ENCODE measurements at places on chromosomes 16 and 17.
A peak's percentile ranks its signal among the peaks of the same experiment; 100 is the strongest.

- no peak for DNase-seq
Observed at GRCh38 chr17:79836972-79837887, 2.0 kb downstream of the CBX4 start.

DNA sequence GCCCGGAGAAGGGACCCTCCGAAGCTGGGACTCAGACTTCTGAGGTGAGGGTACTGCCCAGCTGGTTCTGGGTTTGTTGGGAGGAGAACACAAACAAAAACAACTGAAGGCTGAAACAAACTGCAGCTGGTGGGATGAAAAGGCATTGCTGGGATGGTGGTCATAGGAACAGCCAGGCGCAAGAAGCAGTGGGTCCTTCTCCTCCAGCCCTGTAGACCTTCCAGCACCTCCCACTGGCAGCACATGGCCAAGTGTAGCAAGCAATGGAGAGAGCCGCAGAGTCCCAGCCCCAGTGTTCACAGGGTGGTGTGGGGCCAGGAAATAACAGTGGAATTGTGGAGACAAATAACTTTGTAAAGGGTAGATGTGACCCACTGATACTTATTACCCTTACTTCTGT, 48.7 kb upstream of the FOXJ1 start:
- DNase-seq: no peak

GRCh38 chr17:2521257-2521656, 9.6 kb upstream of the METTL16 start:
- DNase-seq: no peak

- DNase-seq: no peak
Observed at GRCh38 chr16:86359571-86359970, 150.8 kb upstream of the FOXF1 start.

DNA sequence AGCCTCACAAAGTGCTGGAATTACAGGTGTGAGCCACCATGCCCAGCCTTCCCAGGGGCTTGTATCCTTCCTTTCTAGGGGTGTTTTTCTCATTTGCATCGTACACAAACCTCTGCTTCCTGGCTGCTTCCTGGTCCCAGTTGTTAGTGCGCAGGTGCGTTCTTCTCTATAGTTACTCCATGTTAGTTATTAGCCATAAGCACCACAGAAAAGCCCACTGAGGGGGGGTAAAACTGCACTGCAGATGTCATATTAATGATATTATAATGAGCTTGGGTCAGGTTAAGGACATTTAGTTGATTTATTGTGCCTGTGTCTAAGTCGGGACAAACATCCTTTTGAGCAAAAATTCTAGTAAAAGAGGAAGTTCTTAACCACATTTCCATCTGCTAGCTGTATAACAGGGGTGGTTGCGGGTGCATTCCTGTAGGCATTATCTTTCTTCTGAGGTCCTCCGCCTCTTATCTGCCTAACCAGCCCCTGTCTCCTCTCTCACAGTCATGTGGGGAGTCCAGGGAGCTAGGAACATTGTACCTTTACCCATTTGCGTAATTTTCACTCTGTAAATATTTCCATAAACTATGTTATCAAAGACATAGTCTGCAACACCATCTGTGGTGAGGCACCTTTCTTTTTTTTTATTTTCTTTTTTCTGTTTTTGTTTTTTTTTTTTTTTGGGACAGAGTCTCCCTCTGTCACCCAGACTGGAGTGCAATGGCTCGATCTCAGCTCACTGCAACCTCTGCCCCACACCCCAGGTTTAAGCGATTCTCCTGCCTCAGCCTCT, 23.6 kb upstream of the ATF7IP2 start:
- DNase-seq: no peak

DNA sequence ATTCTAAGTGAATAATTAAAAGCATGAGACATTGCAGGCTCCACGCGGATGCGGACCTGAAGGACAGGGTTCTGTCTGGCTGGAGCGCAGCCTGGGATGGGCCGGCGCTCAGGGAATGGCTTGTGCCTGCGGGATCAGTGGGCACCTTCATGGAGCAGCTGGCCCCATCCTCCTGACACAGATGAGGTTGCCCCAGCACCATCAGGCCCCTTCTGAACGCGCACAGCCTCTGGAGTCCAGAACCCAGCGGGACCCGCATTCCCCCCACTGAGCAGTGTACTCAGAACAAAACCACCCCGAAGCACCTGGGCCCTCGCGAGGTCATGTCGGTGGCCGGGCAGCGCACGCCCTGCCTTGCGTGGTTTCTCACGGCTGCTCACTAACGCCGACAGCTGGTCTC, 70.5 kb upstream of the CHMP6 start:
- DNase-seq: no peak

GRCh38 chr16:75068085-75069031, 48.2 kb downstream of the LDHD start:
- DNase-seq: no peak

DNA sequence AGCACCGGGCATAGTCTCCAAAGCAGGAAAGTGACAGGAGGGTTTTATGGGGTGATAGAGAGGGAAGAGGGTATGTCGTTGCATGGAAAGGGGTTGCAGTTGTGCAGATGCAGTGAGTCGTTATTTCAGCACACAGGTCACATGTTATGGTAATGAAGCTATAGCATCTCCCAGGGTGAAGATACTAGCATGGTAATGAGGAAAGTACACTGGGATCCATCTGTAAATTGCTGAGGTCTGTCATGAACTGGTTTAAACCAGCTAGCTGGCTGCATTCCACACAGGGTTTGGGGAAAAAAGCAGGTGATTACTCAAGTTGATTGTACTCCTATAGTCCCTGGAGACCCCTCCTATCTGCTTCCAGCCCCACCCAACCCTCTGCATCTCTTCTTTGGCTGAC, 11.7 kb downstream of the COX11 start:
- no peak for DNase-seq

DNA sequence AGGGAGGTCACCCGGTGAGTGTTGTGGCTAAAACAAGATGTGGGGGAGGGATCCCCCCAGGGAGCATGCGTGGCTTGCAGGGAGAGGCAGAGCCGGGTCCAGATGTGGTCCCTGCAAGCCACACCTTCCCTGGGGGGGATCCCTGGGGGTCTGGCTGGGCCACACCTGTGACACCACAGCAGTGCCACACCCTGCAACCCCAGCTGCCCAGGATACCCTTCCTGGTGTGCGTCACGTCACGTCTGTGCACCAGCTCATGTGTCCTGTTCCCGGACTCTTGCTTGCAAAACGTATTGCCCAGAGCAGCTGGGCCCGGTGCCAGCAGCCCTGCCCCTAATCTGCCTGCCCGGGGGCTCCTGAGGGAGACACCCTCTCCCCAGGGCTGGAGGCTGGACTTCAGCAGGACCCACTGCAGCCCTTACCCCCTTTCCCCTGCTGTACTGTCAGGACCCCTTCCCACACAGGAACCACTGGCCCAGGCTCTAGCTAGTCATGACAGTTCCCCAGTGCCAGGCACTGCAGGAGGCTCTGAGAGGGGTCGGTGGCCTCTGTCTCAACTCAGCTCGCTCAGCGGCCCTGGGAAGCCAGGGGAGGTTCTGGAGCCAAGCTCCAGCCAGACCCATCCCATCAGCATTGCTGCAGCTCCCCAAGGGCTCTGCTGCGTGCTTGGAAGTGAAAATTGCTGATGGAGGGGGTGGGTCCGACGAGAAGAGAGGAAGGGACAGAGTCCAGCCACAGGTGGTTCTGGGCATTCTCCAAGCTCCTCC, 25.8 kb upstream of the ACSF3 start:
- no peak for DNase-seq

DNA sequence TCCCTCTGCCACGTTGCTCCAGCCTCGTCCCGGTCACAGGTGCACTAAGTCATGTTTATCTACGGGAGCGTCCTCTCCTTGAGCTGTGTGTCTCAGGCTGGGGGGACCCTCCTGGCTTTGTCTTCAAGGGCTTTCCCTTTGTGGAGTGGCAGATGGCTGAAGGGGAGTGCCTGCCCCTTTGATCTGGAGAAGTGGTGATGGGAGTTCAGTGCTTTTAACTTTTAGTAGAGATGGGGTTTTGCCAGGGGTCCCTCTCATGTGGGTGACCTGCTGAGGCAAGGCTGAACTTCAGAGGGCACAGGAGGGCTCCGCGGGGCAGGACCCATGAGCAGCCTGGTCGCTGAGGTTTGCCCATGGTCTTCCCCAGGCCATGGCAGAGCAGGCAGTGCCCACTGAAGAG, 73.1 kb upstream of the CDC42EP4 start:
- no peak for DNase-seq

- DNase-seq: peak; percentile 53
Observed at GRCh38 chr17:81428948-81429774, 33.9 kb downstream of the BAHCC1 start.

- no peak for DNase-seq
Observed at GRCh38 chr17:57678393-57678792, 66.7 kb downstream of the CCDC182 start.

DNA sequence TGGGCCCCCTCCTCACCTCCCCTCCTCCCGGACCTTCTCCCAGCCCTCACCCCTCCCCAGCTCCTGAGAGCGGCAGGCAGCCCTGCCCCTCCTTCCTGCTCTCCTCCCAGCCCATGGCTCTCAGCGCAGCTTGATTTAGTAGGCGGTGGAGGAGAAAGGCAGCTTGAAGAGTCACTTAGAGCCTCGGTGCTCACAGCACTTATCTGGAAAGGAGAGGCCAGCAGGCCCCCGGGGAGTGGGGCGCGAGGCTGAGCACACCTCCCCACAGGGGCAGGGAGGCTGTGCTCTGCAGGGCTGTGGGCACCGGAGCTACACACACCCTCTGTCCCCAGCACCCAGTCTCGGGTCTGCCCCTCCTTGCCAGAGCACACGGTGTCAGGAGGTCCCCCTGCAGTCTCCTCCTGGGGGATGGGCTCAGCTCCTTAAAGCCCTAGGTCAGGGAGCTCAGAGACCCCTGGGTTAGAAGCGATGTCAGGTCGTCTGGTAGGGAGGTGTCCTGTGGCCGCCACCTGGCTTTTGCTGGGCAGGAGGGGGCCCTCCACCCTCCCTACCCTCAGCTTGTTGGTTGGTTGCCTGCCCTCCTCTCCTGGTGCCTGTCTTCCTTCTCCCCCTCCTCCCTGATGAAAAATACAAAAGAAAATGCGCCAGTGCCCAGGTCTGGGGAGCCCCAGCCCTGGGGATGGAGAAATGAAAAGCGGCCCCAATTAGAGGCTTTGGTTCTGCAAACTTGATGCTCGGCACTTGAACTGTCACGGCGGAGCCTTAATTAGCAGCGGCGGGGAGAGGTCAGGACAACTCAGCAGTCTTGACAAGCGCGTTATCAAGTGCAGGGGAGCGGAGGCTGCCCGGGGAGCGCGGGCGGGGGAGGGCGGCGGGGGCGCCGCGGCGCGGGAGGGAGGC, 151.1 kb upstream of the GSE1 start:
- no peak for DNase-seq

GRCh38 chr16:10631886-10632285, 51.5 kb upstream of the EMP2 start:
- DNase-seq: no peak

DNA sequence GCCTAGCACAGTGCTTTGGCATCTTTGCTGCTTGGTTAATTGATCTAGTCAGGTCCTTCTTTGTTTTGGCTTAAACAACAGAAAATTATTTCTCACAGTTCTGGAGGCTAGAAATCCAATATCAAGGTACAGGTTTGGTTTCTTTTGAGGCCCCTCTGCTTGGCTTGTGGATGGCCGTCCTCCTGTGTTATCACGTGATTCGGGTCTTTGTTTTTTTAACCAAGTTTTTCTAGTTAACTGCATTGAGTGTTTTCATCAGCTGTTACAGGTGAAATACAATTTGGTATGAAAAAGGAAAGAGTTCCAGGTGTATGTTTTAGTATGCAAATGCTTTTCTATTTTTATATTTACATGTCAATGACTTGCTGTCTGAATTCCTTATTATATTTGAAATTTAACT, 2.8 kb downstream of the NLK start:
- no peak for DNase-seq

- no peak for DNase-seq
Observed at GRCh38 chr16:14111713-14112538, 40.8 kb downstream of the MRTFB start.

DNA sequence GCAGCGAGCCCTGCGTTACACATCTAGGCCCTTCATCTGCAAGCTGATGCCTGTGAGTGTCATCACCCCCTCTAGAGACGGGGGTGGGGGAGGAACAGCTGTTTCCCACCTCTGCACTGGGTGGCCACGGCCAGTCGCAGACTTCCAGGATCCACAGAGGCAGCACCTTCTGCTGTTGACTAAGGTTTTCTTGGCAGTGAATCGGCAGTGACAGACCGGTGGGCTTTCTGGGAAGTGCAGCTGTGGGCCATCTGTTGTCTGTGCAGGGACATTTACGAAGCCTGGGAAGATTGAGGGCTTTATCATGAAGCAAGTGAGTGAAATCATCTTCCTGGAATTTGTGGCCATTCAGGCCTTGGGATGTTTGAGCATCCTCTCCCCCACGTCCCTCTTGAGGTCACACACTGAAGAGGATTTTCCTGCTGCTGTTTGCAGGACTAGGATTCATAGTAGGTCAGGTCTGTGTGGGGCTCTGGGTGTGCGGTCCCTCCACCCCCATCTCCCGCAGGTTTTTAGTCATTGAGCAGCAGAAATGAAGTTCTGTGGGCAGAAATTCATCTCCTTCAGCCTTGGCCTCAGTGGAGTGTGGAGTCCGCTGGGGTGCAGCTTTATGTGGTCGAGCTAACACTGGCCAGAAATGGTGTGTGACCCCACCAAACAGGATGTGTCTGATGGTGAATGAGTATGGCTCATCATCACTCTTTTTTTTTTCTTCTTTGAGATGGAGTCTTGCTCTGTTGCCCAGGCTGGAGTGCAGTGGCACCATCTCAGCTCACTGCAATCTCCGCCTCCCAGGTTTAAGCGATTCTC, 12.0 kb downstream of the PGS1 start:
- DNase-seq: peak; percentile 98

- DNase-seq: no peak
Observed at GRCh38 chr16:9053006-9053601, 38.3 kb upstream of the HAPSTR1 start.

GRCh38 chr17:39547713-39548478, 59.8 kb downstream of the NEUROD2 start:
- DNase-seq: no peak

- DNase-seq: no peak
Observed at GRCh38 chr17:81741049-81741593, 29.0 kb downstream of the SLC25A10 start.

DNA sequence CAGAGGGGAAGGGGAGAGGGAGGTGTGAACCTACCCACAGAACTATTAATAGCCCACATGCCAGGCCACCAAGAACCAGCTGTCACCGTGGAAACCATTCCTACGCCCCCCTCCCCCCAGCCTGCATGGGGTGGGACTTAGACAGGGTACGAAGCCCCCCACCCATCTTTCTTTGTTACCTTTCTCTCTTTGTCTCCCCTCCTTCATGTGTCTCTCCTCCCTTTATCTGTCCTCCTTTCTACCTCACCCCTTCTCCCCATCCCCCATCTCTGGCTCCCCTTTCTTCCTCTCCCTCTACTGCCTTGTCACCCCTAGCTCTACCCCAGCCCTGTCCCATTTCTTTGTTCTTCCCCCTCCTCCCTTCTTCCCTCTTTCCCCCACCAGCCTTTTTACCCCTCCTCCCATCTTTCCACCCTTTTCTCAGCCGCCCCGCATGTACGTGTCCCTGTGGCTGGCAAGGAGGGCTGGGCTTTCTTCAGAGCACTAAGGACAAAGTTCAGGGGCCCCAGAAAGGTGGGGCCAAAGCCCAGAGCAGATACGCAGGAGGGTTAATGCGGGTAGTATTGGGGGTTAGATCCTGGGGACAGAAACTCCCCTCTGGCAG, 8.0 kb downstream of the THRA start:
- no peak for DNase-seq

All from GM04504 (cell line).